ENCODE measurements at places on chromosomes 4 and X.
A peak's percentile ranks its signal among the peaks of the same experiment; 100 is the strongest.

DNA sequence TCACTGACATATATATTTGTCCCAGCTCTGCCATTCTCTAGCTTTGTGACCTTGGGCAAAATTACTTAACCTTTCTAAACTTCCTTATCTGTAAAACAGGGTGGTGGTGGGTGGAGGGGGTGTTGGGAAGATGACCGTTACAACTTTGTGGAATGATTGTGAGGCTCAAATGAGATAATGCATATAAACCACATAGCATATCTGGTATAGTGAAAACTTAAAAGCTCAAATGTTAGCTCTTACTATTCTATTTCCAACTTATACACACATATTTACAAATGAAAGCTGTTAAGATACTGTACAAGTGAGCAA is 52.9 kb upstream of the HPRT1 start:
- no peak for DNase-seq

GRCh38 chr4:117777721-117778120 is 256.6 kb upstream of the NDST3 start:
- no peak for DNase-seq

- DNase-seq = no peak
Measured at GRCh38 chr4:173763389-173763788, 233.4 kb upstream of the HAND2 start.

DNA sequence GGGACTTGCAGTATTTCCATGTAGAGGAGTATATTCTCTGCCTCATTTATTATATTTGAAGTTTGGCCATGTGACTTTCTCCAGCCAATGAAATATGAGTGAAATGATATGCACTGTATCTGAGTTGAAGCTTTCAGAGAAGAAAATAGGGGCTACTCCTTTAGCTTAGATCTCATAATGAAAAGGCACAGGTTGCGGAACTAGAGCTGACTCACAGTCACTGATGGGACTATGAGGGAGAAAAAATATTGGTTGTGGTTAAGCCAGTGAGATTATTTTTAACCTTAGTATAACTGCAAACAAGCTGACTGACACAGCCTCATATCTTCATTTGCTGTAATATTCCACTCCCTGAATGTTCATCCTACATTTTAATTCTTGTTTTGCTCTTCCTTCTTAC is 1104.3 kb downstream of the RPA4 start:
- DNase-seq = no peak

- DNase-seq = no peak
Measured at GRCh38 chr4:139574641-139575040, 18.6 kb upstream of the SETD7 start.

DNA sequence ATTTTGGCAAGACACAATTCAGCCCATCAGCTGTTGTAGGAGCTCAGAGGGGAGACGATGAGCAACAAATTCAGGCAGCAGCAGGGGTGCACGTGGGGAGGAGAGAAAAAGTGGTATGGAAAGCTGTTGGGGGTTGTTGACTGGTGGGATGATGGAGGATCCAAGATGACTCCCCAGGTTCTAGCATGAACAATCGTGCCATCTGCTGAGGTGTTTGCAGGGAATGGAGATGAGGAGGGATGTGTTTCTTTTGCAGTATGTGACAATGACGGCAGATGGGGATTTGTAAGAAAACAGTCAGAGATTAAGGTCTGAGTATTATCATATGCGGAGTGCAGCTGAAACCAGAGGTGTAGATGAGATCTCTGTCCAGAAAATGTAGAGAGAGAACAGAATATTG is 63.3 kb downstream of the SEL1L3 start:
- no peak for DNase-seq

- DNase-seq = no peak
Measured at GRCh38 chrX:7085879-7086278, 61.6 kb upstream of the STS start.

DNA sequence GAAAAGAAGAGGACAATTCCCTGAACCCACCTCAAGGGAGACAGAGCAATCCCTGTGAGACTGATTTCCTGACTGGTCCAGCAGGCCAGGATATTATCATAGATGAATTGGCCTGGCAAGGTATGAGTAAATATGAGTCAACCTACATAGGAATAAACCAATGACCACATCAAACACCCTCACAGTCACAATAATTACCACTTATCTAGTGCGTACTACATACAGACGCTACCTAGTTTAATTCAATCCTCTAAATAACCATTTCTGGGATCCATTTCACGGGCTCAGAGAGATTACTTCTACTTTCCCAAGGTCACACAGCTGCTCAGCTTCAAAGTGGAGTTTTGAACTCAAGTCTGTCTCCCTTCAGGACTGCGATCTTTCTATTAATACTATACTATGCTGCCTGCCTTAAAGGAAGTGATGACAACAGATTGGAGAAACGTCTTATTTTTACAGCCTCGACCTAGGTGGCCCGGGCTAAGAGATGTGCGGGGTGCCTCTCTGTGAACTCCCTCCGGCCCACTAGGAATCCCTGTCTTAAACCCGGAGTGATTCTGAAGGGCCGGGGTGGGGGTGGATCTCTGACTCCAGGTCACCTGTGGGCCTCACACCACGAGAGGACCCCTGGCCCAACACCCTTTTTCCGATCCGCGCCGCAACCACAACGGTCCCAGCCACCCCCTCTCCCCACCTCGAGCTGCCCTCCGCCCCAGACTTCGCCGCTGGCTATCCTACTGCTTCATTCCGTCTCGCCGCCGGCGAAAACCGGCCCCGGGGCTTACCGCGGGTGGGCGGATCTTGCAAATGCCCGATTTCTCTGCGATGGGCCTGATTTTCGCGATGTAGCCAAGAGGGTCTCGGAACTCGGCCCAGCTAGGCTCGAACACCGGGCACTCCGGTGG is 800 bp downstream of the KDM5C start:
- no peak for DNase-seq

DNA sequence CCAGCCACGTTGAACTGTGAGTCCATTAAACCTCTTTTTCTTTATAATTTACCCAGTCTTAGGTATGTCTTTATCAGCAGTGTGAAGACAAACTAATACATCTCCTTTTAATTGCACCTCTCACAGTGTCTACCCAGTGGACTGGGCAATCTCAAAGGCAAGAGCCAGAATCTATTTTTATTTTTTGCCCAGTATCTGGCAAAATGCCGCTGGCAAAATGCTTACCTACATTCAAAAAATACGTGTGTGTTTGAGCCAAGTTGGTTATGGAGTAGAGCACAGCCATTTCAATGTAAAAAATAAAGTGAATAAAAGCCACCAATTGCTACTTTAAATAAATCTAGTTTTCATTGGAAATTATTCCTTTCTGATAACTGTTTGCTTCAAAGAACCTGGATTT is 199.9 kb downstream of the GC start:
- DNase-seq = no peak

GRCh38 chr4:156401371-156401770 is 447.7 kb upstream of the CTSO start:
- no peak for DNase-seq

- DNase-seq = no peak
Measured at GRCh38 chr4:100929758-100930157, 411.9 kb upstream of the EMCN start.

DNA sequence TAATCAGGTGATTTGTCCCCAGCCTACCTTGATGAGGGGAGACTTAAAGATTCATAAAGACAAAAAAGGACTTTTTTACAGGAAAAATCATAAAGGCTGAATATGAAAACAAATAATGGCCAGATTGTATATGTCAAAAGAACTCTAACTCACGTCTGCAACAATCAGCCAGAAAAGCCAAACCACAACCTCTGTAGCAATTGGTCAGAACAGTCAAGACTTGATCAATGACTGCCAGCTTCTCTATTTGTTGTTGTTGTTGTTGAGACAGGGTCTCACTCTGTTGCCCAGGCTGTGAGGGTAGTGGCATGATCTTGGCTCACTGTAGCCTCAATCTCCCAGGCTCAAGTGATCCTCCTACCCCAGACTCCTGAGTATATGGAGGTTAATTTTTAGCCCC is 35.9 kb upstream of the PPA2 start:
- DNase-seq = no peak

DNA sequence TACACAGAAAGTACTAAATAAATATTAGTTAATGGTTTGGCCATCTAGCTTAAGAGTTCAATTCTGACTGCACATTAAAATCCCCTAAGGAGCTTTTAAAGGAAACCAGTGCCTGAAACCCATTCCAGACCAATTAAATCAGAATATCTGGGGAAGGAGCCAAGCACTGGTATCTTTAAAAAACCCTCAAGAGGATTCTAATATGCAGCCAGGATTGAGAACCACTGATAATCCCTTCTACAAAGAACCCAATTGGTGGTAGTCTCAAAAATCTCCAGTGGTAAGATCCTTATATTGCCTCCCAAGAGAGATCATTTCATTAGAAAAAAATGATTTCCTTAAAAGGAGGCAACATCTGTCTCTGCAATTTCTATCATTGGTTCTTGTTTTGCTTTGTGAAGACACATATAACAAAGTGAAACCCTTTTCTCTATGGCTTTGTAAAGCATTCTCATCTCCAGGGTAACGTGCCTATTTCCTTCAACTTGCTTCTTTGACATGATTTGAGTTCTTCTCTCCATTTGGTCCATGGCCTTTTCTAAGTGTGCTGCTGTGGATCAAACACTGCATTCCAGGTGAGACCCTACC is 3.5 kb downstream of the GPR34 start:
- no peak for DNase-seq

DNA sequence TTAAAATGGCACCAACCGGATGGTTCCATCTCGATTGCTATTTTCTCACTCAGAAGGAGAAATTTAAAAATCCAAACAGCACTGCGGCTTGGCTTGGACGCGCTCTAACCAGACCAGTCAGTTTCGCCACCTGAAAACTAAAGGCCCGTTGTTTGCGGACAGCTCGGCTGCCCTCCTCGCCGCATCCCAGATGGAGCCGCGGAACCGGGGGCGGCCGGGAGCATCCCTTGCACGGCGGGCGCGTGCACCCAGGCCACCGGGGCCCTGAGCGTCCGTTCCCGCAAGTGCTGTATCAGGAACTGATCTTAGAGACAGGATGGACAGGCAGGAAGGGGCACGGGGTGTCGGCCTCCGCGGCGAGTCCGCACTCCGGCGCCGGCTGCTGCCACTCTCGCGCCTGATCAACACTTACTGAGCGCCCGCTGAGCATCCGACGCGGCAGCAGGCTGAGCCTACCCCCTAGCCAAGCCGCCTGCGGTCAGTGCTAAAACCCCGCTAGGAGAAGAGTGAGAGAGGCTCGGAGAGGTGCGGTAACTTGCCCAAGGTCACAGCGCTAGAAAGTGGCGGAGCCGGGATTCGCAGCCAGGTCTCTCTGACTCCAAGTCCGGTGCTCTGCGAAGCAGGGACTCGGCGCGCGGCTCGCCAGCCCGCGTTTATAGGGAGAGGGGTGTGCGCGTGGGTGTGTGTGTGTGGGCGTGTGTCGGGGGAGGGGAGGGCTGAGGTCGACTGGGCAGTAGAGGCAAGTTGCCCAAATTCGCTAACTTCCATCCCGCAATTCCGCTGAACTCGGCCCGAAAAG is at the start of gene CITED1:
Gene CITED1 (minus strand): TSS at position 629 of the 799 bp plus-strand sequence. CDS start 3,045 bp downstream, outside the sequence.
- DNase-seq = peak; percentile 3

- DNase-seq = no peak
Measured at GRCh38 chr4:154450966-154451365, 40.6 kb downstream of the DCHS2 start.
